ENCODE measurements at places on chromosomes 3 and 15. TPM values are rescaled to one million over a fixed set of nuclear protein-coding genes. Genes with fewer than 3 reads are reported as not detected.

- DNase-seq, result no peak
Observed at GRCh38 chr3:5005367-5005766, 26.1 kb downstream of the BHLHE40 start.

PLA1A gene
- 2.0 TPM for total RNA-seq

DNA sequence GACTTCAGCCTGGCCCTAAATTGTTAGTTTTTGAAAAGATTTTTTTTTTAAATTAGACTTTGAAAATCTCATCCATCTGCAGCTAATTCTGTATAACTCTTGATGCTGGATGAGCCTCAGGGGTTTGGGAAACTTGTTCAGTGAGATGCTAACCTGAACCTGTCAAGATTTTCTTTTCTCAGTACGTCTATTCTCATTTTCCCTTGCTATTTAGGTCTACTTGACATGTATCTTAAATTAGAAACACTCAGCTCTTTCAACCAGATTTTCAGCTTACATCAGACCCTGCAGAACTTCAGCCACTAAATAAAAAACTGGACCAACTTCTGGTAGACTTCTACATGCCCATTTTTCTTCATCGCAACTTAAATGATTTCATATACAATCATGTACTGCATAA, 61.4 kb downstream of the MFSD1 start:
- DNase-seq, result no peak

DNA sequence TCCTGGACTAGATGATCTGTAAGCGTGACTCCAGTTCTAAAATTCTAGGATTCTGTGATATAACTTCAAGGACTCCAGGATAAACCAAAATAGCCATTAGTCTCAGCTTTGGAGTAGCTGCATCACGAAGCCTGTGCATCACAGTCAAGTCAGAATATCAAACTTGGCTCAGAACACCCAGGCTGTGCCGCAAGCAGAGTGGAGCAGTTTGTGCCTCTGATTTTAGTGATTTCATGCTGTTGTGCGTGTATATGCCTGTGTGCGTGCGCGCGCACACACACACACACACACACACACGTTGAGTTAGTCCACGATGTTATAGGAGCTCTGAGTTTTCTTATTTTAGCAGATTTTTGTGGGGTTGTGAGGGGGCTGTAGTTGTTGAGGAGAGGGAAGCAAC, 356.6 kb upstream of the KCNH8 start:
- no peak for DNase-seq

GRCh38 chr3:148759430-148759829, 61.7 kb downstream of the AGTR1 start:
- DNase-seq, result no peak

GRCh38 chr3:24227635-24228034, 267.0 kb downstream of the THRB start:
- no peak for DNase-seq

GRCh38 chr15:47542312-47542989, 174.9 kb upstream of the SEMA6D start:
- DNase-seq, result no peak

RFX7 gene
- 10.1 TPM for total RNA-seq

GRCh38 chr3:30259730-30260129, 346.7 kb upstream of the TGFBR2 start:
- no peak for DNase-seq

DNA sequence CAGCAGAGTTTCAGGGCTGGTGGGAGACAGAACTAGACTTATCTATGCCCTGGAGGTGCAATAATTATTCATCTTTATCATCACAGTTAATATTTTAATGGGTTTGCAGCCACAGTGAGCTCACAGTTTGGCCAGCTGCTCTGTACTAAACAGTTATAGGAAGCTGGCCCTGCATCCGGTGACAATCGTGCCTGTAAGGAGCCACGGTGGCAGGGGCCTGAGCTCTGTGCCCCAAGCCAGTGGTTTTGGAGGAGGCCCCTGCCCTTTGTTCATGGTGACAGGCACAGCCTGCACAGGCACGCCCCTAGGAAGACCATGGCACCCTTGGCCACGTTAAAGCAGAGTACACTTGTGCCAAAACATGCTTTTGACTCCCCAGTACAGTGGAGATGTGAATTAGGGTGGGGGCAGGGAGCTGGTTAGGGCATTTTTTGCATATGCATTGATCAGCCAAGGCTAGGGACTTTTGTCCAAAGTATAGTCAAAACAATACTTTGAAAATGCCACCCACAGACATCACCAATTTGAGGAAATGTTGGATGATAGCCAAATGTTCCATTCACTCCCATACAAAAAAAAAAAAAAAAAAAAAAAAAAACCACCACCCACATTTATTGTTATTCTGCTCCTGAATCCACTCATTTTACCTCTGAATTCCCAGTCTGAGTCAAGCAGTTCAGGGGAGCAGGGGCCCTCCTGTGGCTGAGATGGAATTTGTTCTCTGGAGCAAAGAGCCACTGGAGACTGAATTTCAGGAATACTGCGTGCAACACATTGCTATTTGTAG, 3.4 kb upstream of the RFTN1 start:
- DNase-seq, result no peak

DNA sequence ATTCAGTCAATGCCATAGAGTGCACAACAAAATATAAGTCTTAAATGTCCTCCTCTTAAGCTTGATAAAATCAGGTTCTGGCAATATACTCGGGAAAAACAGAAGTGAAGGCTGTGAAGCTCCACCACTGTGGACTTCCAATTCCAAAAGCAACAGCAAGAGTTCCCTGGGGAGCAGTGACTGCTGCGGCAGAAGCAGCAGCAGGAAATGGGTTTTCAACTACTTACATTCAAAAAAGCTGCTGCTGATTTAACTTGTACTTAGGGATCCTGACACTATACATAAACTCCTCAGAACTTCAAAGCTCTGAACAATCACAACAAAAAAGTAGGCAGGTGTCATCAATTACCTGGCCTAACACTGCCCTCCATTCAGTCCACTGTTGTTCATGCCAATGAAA, 4.7 kb downstream of the CEP152 start:
- DNase-seq, result no peak
